Chondrocyte (in vitro differentiated cells): ENCODE measurements at places on chromosomes 3 and 15.

- no peak for DNase-seq
Measured at GRCh38 chr15:39997031-39997430, 42.0 kb downstream of the SRP14 start.

DNA sequence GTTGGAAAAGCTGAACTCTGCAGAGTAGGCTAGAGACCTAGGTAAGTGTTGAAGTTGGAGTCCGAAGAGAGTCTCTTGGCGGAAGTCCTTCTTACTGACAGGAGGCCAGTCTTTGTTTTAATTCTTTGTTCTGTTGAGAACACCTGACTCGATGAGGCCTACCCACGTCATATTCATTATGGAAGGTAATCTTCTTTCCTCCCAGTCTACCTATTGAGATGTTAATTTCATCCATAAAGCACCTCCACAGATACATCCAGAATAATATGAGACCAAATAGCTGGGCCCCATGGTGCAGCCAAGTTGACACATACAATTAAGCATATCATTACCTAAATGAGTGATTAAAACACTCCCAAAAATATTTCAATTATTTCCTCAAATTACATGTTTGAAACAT, 515.5 kb downstream of the CADM2 start:
- DNase-seq: no peak

DNA sequence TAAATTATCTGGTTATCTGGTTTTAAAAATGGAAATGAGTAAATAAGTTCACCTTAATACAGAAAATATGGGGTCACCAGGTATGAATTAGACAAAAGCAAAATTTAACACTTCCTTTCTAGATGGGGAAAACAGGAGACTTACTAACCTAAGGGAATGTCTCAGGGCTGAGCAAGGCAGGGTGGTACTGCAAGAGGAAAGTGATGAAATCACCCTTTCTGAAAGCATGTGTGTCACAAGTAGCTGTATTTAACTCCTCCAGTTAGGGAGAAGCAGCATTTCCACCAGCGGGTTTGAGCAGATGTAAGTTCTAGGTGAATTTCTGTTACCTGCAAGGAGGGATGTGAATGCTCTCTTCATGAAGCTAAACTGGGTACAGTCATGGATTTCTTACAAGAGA, 629.1 kb downstream of the MECOM start:
- DNase-seq: no peak

DNA sequence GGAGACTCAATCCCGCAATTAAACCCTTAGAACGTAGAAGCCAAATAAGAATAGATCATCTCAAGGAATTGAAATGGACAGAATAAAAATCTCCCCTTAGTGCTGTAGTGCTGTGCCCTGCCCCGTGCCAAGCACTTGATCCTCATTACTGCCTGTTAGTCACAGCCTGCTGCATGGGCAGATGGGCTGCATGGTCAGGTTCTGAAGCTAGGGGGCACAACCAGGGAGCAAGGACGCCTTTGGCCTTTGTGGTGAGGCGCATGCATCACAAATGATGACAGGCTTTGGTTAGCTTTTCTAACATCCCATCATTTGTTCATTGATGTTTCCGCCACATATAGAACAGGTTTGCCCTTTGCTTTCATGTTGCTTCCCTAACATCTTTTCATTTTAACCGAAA, 336.3 kb upstream of the ADAMTS9 start:
- DNase-seq: no peak

GRCh38 chr3:131623431-131623830, 120.7 kb upstream of the MRPL3 start:
- DNase-seq: no peak

GRCh38 chr3:115402651-115403050, 220.7 kb upstream of the GAP43 start:
- no peak for DNase-seq

GRCh38 chr3:183868796-183869195, 15.9 kb downstream of the PARL start:
- no peak for DNase-seq

DNA sequence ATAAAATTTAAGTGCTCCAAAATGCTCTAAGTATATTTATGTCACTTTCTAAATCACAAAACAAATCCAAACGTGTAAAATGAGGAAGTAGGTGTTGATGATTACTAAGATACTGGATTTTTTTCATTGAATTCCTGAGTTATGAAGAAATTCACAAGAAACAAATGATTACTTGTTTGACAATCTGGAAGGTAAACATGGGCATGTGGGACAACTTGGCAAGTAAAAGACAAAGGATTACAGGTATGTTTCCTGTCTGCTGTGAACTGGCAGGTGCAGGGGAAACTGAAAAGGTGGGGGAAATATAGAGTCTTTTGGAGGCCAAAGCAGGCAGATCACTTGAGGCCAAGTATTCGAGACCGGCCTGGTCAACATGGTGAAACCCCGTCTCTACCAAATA, 252.7 kb upstream of the AZI2 start:
- no peak for DNase-seq

DNA sequence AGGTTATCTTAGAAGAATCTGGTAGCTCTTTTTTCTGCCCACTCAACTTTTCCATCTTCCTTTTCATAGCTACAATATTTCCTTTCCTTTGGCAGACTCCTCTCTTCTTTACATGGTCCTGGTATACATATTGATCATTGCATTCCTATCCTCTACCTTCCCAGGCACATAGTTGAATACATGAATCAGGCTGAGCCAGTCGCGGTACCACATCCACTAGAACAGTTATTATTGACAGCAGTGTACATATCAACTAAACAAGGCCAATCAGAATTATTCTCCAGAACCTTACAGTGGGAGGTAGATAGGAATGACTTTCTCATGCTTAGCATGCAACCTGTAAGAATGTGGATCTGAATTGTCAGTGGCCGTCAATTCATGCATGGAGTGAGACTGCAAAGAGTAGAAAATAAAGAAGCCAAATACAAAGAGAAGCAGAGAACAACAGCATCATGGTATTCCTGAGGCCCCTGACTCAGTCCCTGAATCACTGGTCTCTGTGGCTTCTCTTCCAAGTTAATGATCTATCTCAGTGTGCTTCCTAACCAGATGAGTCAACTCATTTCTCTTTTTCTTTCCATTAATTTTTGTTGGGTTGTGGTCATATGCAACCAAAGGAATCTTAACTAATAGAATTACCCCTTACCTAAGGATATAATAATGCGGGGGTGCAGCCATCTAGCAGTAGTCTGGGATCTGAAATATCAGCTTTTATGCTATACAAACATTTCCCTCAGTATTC, 60.9 kb upstream of the DCBLD2 start:
- DNase-seq: no peak

DNA sequence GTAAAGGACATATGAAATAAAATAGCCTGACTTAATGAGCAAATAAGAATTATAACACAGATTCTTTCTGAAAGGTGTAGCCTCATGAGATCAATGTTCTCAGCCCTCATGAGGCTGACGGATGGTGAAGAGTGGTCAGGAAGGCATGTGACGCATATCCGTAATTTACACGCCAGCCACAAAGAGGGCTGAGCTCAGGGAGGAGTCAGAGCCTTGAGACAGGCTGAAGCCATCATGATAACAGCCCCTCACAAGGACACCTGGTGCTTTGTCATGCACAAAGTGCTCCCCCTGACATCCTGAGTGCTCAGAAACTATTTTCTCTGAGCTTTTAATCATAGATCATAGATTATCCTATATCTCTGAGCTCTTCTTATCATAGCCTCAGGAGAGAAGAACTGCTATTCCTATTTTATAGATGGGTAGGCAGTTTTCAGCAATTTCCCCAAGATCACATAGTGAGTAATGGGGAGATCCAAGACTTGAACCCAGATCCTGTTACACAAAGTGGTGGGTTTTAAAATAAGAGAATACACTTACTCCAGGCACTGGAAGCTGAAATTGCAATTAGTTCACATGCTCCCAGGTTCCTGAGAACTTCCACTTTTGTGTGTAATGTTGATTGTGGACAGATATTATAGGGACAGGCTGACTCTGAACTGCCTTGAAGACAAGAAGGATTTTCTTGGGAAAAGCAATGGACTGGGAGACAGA, 267.1 kb downstream of the RPLP1 start:
- DNase-seq: no peak

DNA sequence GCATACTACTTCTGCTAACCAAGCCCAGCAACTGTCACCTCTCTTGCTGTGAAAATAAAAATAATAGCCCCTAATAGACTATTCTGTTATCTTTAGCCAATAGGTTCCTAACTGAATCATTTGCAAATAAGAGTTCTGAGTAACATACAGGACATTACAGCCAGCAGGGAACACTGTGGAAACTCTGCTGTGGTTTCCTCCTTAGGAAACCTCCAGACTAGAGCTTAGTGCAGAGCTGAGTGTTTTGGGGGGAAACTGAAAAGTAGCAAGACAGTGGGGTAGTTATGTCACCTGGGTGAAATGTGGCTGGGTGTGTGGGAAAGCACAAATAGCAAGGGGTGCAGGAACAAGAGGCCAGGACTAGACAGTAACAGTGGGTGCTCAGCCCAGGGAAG, 32.4 kb downstream of the DZIP1L start:
- DNase-seq: no peak

DNA sequence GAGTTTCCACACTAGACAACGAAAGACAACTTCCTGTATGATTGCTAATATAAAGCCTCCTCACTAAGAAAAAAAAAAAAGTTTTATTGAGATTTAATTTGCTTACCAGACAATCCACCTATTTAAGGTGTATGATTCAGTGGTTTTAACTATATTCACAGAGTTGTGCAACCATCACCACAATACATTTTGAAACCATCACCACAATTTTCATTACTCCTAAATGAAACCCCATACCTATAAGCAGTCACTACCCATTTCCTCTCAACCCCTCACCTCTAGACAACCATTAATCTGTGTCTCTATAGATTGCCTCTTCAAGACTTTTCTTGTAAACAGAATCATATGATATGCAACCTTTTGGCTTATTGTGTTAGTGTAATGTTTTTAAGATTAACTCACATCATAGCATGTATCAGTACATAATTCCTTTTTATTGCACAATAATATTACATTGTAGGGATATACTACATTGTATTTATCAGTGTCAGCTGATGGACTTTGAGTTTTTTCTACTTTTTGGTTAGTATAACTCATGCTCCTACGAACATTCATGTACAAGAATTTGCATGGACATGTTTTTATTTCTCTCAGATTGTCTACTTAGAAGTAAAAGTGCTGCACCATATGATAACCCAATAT, 339.7 kb downstream of the NLGN1 start:
- DNase-seq: no peak
